Large intestine (tissue), 12 donors: ENCODE measurements at places on chromosomes 5 and 9. TPM values are rescaled to one million over a fixed set of nuclear protein-coding genes. Genes with fewer than 3 reads are reported as not detected.

Gene TMEM215
- 0.06 TPM for polyA plus RNA-seq

Gene DENND1A
- polyA plus RNA-seq: 29.7 TPM

Gene PIP5K1B
- polyA plus RNA-seq: 57.9 TPM

Gene ARHGEF28
- polyA plus RNA-seq: 16.6 TPM

DNA sequence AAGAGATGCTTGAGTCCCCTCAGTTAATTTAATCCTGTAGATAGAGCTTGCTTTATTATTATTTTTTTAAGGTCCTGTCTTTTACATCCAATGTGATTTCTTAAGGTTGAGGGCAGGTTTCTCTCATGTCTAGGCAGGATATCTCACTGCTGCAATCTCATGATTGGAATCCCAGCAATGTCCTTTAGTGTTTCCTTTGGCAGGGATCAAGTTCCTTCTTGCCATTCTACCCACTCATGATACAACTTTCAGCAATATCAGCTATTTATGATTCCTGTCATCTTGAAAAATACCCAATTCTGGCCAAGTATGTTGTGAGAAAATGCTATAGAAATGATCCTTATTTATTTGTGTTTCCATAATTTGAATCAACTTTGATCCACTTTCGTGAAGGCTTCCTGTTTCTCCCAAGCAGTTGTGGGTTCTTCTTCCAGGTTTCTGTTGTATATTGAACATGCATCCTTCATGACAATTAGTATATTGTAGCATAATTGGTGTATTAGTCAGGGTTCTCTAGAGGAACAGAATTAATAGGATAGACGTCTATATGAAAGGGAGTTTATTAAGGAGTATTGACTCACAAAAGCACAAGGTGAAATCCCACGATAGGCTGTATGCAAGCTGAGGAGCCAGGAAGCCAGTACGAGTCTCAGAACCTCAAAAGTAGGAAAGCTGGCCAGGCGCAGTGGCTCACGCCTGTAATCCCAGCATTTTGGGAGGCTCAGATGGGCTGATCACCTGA, 18.4 kb upstream of the VPS13A start:
- DNase-seq: no peak

- no peak for DNase-seq
Observed at GRCh38 chr5:137761566-137761965, 7.4 kb upstream of the HNRNPA0 start.

DNA sequence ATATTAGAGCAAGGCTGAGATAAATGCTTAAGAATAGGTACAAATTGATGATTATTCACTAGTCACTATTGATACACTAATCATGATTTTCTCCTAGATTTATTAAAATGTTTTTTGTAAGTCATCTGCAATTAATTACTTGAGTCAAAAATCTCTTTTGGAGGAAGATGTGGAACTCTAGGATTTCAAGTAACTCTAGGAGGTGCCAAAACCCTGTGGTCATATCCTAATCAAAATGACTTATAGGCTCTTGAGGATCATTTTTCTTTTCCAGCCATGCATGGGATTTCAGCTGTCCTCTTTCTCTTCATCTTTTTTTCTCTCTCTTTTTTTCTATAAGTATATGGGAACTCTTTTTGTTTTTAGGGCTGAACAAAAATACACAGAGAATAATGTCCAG, 141.8 kb upstream of the CD180 start:
- no peak for DNase-seq

GRCh38 chr5:154288145-154288544, 97.6 kb downstream of the GALNT10 start:
- DNase-seq: no peak

- no peak for DNase-seq
Observed at GRCh38 chr9:101739311-101739710, 864 bp upstream of the GRIN3A start.

DNA sequence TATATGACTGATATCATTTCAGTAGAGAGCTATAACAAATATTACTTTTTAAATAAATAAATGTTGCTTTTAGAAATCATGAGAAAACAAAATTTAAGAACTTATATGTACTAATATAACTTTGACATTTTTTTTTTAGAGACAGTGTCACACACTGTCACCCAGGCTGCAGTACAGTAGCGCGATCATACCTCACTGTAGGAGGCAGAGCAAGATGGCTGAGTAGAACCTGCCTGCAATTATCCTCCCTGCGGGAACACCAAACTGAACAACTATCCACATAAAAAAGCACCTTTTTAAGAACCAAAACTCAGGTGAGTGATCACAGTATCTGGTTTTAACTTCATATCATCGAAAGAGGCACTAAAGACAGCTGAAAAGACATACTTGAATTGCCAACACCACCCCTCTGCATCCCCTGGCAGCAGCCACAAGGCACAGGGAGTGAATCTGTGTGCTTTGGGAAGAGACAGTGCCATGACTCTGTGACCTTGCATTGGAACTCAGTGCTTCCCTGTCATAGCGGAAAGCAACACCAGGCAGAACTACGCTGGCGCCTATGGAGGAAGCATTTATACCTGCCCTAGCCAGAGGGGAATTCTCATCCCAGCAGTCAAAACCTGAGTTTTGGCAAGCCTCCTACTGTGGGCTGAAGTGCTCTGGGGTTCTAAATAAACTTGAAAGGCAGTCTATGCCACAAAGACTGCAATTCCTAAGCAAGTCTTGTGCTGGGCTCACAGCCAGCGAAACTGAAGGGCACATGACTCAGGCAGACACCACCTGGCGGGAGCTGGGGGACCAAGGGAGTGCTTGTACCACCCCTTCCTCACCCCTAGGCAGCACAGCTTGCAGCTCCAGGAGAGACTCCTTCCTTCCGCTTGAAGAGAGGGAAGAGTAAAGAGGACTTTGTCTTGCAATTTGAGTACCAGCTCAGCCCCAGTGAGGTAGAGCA, 142.7 kb downstream of the FBXL17 start:
- DNase-seq: no peak

- no peak for DNase-seq
Observed at GRCh38 chr9:120931231-120932085, 4.9 kb upstream of the TRAF1 start.

GRCh38 chr5:78899922-78900362, 85.2 kb downstream of the ARSB start:
- no peak for DNase-seq

GRCh38 chr5:108361771-108362170, 20.1 kb downstream of the FBXL17 start:
- DNase-seq: no peak

DNA sequence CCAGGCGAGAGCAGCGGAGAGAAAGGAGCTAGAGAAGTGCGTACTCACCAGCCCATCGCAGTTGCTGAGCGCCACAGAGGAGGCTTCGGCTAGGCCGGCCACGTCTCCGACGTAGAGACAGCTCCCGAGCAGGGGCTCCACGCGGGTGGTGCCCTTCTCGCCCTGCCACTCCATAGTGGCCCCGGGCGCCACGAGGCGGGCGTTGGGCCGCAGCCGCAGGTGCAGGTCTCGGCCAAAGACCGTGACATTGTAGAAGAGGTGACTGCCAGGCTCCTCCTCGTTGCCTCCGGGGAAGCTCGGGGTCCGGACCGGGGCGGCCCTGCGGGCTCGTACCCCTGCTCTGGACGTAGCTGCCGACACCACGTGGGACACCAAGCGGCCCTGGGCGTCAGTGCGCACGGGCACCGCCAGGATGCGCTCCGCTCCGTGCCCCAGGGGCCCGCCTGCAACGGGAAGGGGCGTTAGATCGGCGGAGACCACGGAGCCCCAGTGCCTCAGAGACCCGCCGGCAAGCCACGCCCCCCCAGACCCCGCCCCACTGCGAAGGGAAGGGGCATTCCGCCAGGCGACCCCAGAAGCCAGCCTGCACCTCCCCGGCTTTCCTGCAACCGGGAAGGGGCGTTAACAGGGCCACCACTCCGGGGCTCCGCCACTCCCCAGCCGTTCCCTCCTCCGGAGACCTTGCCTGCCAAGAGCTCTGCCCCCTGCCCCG, 1.4 kb downstream of the ADAMTS2 start:
- peak; percentile 14 for DNase-seq

DNA sequence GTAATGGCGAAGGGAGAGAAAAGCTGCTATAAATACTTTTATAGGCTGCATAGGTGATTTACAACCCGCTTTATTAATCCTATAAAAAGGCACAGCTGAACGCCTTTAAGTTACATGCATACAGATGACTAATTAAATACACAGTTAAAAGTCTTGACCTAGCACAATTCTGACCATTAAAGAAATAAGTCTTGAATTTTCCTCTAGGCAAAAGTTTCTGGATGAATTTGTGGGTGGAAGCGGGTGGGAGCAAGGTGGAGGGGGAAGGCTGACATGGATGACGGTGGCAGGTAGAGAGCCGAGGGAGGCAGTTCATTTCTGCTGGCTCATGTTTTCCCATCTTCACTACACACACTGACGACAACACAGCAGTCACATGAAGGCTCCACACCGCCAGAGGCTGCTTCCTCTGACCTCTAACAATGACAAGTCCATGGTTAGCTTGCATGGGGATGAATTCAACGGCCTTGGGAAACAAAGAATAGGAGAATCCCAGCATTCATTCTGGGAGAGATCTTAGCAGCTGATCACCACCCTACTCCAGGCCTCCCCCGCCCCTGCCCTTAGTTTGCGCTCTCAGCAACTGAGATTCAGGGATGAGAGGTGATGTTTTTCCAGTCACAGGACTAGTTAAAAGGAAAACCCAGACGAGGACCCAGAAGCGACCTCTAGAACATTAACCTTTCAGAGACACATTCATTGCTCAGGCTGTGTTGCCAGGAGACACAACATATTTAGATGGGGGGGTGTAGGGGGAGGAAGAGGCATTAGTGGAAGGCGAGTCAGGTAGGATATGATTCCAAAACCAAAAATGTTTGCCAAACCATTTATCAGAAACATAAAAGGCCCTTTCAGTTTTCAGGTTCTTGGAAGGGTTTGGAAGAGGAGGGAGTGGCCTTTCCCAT, 329.3 kb downstream of the PIK3R1 start:
- DNase-seq: no peak

GRCh38 chr9:117704024-117704575, at the start of gene TLR4:
Gene TLR4 (plus strand): TSS chr9:117704403. CDS start chr9:117704473, 70 bp downstream.
- DNase-seq: peak; percentile 23
